Fibroblast of gingiva (primary cell): ENCODE measurements at places on chromosomes 3 and 15.

DNA sequence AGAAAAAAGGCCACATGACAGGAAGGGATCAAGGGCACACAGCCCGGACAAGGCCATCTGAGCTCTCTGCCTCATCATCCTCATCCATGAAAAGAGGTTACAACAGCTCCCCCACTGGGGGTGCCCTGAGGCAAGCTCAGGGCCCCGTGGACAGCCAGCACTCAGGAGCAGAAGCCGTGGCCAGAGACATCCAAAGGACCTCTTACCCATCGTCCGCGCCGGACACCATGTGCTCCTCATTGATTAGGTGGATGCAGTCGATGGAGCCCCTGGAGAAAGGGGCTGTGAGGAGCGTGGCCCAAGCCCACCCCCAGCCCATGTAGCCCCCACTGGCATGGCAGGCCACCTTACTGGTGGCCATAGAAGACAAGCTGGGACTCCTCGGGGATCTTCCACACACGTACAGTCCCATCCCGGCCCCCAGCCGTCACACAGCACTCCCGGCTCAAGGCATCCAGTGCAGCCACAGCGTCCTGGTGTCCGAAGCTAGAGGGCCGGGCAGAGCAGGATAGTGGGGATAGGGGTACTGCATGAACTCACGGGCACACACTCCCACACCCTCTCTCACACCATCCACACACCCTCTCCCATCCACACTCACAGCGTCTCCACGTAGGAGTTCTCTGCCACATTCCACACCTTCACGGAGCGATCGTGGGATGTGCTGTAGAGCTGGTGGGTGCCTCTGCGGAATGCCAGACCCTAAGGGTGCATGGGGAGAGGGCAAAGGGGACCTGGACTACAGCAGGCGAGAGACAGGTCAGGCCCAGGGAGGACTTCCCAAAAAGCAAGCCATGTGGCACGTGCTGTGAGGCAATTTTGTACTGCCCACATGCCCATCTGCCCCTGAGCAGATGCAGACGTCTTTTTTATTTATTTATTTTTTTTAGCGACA lies 6.5 kb downstream of the RRP9 start:
- no peak for DNase-seq

GRCh38 chr3:146125951-146126350 lies 35.0 kb downstream of the PLOD2 start:
- DNase-seq = peak; percentile 90

DNA sequence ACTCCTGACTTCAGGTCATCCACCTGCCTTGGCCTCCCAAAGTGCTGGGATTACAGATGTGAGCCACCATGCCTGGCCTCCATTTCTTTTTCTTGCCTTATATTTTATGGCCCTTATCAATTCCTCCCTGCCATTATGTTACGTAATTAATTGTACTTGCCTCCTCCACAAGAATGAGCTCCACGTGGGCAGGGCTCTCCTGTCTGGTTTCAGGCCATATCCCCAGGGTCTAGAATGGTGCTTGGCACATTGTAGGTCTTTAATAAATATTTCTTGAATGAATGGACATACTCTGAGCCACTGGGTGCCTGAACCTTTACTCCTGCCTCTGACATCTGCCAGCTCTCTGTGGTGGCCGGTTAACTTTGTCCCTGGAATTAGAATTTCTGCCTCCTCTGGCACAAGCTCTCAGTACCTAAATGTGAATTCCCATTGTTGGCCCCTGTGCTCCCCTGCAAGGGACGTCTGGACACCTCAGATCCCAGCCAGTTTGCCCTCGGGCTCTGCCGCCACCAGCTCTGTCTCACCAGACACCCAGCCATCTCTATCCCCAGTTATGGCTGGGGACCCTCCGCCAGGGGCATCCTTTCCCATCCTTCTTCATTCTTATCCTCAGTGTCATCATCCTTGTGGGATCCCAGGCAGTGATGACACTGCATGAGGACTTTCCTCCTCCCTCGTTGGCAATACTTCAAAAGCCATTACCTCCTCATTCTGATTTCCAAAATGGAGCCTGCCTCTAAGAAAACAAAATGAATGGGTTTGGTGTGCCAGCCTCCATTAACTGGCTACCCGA lies 165.6 kb upstream of the SMAD3 start:
- DNase-seq = no peak

GRCh38 chr15:60204131-60204885 lies 193.5 kb downstream of the ANXA2 start:
- no peak for DNase-seq

GRCh38 chr3:22012471-22012870 lies 261.5 kb upstream of the ZNF385D start:
- DNase-seq = no peak

DNA sequence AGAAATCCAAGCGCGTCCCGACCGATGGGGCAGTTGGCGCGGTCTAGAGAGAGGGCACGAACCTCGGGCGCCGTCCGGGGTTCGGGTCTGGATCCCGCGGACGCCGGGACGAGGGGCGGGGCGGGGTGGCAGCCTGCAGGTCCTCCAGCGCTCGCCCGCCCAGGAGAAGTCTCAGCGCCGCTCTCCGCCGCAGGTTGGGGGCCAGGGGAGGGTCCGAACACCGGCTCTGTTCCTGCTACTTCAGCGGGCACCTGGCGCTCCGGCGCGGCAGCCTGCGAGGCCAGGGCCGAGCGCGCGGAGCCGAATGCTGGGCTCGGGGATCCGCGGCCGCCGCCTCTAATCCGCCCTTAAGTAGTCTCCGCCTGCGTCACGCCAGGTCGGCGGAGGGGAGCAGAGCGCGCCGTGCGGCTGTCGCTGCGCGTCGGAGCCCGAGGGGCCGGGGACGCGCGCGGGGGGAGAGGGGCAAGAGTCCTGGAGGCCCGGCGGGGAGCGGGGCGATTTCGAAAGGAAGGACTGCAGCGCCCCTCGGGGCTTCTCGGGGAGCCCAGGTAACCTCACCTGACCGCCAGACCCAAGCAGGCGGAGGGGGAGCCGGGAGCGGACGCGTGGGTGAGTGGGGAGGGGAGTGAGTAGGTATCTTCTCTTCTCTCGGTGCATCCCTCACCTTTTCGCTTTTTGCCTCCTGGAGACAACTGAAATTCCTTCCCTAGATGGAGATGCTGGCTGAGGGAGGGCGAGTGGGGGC lies at the start of gene GJD2:
TSS of gene GJD2 (minus strand) at position 325 of the 745 bp plus-strand sequence. CDS start 510 bp downstream, outside the sequence.
- DNase-seq = no peak

- DNase-seq = no peak
These were observed 168.8 kb downstream of the MEGF11 start for GRCh38 chr15:66084704-66085103.

GRCh38 chr3:169550284-169550683 lies 113.2 kb downstream of the MECOM start:
- no peak for DNase-seq

- DNase-seq = no peak
These were observed 30.7 kb upstream of the CSTA start for GRCh38 chr3:122294359-122294758.
